GM12891 (cell line): ENCODE measurements at places on chromosomes 3 and 15.

DNA sequence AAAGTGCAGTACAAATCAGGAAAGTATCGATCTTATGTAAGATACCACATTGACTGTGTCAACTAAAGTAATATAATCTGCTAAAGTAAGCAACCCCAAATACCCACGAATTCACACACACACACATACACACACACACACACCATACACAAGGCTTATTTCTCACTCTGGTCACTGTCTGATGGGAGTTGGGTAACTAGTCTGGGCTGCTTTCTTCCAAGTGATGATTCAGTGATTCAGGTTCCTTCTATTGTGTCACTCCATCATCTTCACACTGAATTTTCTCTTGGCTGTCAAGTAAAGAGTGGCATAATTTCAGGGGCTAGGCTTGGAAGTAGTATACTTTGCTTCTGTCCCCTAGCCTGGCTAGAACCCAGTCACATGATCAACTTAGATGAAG is 104.8 kb upstream of the CCDC54 start:
- no peak for DNase-seq

- DNase-seq: no peak
These were observed 20.4 kb downstream of the RARRES1 start for GRCh38 chr3:158711886-158712285.

GRCh38 chr3:89380016-89380415 is 272.6 kb downstream of the EPHA3 start:
- DNase-seq: no peak

DNA sequence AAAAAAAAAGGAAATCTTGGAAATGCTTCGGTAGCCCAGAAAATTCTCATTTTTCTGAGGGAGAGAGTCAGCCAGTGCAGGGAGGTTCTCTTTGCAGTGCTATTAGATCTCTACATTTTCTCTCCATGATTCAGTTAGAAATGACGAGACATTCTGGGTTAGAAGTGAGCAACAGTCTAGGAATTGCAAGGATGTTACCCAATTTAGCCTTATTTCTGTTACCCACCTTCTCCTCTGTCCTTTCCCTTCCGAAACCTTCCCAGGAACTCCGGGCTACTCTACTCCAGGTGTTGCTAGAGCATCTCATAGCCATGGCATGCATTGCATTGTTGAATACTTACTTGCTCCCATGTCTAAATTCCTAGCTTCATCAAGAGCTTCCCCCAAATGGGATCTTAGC is 106.8 kb downstream of the EDEM1 start:
- no peak for DNase-seq

DNA sequence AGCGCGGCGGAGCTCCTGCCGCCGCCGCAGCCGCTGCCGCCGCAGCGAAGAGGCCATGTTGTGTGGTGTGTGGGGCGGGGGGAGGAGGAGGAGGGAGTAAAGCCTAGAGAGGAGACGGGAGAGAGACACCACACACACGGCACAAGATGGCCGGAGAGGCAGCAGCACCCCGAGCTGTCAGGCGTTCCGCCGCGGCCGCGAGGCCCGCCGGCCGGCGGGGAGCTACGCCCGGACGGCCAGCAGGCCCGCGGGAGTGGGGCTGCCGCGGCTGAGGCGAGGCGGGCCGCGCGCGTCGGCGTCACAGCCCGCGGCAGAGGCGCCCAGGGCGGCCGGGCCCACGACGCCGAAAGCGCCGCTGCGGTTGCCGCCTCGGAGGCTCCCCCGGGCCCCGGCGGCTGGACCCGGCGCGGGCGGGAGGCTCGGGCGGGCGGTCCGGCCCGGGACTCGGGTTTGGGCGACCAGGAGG is 17.4 kb upstream of the CHD2 start:
- no peak for DNase-seq

- DNase-seq: no peak
These were observed 167.8 kb upstream of the DPH6 start for GRCh38 chr15:35713733-35714132.

- DNase-seq: no peak
These were observed 27.4 kb upstream of the ALPK3 start for GRCh38 chr15:84789762-84790161.

- no peak for DNase-seq
These were observed 51.2 kb downstream of the SETD5 start for GRCh38 chr3:9448643-9449042.

- DNase-seq: peak; percentile 65
These were observed 9.7 kb downstream of the PLA2G4D start for GRCh38 chr15:42084465-42085235.

- DNase-seq: no peak
These were observed 18.6 kb upstream of the SLC41A3 start for GRCh38 chr3:126102530-126102951.

GRCh38 chr15:28892789-28893610 is 7.2 kb downstream of the APBA2 start:
- no peak for DNase-seq

DNA sequence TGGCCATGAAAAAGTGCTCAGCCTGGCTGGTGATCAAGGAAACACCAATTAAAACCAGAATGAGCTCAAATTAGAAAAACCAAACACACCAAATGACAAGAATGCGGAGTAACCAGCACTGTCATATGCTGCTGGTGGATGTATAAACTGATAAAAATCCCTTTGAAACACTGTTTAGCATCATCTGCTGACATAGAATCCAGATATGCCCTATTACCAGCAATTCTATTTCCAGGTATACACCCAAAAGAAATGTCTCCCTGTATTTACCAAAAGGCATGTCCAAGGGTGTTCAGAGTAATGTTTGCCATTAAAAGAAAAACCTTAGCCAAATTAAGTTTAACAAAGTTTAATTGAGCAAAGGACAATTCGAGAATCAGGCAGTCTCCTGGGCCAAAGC is 138.6 kb downstream of the FMN1 start:
- DNase-seq: no peak

- DNase-seq: no peak
These were observed 47.2 kb downstream of the MEIS2 start for GRCh38 chr15:37053166-37053565.

- DNase-seq: no peak
These were observed 155.5 kb downstream of the PLD1 start for GRCh38 chr3:171654809-171655208.

DNA sequence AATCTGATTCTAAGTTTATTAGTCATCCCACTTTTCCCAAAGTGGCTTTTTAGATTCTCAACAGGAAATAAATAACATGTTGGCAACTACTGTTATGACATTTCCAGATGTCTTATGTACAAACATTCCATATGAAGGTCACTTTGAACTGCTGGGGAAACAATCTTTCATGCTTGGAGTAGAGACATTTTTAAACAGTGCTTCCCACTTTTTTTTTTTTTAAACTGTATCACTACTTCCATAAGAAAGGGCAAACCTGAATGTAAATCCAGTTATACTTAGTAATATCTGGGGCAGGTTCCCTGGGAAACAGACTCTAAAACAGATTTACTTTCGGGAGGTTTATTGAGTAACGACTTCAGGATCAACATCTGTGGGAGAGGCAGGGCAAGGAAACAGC is 473.8 kb downstream of the TAFA4 start:
- DNase-seq: no peak

- DNase-seq: no peak
These were observed 123.4 kb downstream of the CHSY1 start for GRCh38 chr15:101128221-101129015.

DNA sequence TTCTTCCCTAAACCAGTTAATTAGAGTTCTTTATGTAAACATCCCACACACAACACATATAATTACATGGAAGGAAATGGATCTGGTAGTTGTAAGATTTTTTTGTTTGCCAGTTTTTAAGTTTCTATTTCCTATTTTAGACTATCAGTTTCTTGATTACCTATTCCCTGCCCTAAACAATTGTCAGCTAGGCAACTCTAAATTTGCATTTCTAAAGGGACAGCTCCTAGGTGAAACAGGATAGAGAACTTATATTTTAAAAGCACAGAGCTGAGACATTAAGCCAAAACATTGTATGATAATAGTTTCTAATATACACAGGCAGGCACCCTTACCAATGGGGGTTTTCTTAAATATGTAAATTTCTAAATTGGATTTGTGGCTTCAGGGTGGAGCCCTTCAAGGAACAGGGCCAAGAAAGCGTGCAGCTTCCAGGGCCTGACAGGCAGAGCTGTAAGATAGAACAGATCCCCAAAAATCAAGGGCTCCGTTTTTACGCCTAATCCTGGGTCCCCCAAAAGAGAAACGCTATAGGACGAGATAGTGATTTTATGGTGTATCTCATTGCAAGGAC is 8.9 kb downstream of the LEKR1 start:
- no peak for DNase-seq

DNA sequence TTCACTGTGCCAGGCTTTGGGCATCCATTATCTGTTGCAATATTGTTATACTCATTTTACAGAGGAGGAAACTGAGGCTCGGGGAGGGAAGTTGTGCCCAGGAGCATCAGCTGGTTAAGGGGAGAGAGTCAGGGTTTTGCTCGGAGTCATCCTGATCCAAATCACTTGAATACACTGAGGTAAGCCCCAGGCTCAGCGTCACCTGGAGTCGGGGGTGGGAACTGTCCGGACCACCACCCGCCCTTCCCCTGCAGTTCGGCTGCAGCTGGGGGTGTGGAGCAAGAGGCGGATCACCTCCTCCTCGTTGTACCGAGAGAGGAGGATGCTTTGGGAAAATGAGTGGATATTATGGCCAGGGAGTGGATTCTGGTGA is 646 bp downstream of the HRH1 start:
- no peak for DNase-seq

DNA sequence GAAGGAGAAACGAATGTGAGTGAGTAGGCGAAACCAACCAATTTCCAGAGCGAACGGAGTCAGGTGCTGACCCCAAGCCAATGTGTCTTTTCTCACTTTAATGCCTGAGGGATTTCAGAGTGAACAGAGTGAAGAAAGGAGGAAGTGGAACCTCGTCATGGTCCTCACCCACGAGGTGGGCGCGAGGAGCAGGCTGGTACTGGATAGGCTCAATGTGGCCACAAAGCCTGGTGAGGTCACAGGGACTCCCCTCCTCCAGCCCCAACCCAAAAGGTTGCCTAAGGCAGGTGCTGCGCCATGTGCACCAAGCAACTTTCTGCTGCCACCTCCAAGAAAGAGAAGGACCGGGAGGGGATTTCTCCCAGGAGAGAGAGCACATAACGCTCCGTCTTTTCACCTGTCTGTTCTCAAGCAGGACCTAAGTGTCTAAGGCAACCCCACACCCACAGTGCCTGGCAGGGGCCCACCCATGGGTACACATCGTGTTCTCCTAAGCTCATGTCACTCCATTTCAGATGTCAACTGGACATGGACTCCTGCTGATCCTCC is 3.8 kb downstream of the NRROS start:
- peak; percentile 74 for DNase-seq

DNA sequence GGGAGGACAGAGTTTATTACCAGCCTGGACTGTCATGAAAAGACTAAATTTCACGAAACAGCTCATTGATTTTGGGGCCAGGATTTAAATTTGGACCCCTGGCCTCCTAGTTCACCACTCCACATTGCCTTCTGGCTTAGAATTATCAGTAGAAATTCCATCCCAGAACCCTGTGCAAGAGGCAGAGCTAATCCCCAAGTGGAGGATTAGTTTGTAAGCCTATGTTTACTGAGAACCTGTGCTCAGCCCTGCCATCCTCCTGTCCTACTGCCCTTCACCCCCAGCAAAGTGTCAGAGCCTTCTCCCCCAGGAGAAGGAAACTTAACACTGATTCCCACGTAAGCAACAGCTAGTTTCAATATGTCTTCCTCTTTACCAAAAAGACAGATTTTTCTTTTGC is 99.4 kb downstream of the SST start:
- no peak for DNase-seq

GRCh38 chr3:94735354-94735753 is 672.5 kb downstream of the NSUN3 start:
- no peak for DNase-seq

- DNase-seq: no peak
These were observed 57.4 kb upstream of the BDH1 start for GRCh38 chr3:197613199-197613598.

- DNase-seq: no peak
These were observed 29.4 kb downstream of the TP53BP1 start for GRCh38 chr15:43463507-43463906.

DNA sequence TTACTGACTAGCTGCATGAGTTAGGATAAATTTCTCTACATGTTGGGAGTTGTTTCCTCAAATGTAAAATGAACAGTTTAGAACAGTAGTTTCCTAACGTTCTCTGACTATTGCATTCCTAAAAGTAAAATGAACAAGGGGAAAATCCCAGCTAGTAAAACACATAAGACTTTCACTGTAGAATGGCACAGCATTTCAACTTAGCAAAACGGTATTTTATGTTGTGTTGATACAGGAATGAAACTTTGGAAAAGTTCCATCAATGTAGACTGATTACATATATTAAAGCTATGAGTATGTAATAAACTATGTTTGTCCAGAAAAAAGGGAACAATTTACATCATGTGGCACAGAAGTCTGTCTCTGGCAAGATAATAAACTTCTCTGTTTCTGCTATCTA is 297.4 kb upstream of the EPHA3 start:
- no peak for DNase-seq

DNA sequence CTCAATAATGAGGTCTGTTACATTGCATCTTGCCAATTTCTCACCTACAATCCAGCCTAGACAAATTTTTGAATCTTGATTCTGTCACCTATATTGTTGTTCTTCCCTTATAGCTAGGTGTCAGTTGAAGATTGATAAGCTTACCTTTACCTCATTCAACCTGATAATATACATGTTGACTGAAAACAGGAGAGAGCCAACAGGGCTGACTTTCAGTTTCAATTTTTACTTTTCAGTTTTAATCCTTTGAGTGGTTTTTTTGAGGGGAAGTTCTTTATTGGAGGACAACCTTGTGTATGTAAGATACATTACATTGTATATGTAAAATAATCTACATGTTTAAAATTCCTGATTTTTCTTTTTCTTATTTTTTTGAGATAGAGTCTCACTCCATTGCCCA is 5.8 kb downstream of the ATP13A5 start:
- DNase-seq: no peak

- DNase-seq: no peak
These were observed 3.8 kb downstream of the SCAMP2 start for GRCh38 chr15:74869372-74869725.

GRCh38 chr3:63926309-63926708 is 14.1 kb upstream of the SCAANT1 start:
- DNase-seq: no peak

DNA sequence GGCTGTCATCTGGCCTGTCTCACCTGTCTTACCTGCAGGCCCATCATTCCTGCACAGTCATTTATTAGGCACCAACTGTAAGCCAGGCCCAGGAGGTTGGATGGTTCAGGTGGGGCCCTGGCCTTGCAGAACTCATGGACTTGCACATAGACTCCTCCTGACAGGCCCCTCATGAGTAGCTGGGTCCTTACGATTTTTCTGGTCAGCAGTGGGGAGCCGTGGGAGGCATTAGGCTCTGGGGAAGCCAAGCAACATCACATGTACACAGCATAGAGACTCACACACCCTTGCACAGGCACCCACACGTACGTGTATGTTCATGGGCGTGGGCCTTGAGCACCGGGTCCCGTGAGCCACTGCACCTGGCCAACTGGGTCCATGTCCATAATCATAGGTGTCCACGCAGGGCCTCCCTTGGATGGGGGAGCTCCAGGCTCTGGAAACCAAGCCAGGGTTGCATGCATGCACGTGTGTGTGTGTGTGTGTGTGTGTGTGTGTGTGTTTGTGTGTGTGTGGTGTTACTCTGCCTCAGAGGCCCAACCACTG is 20.3 kb downstream of the CISH start:
- DNase-seq: no peak
